Urinary bladder (tissue), 4 donors: ENCODE measurements at places on chromosomes 11 and 22. TPM values are rescaled to one million over a fixed set of nuclear protein-coding genes. Genes with fewer than 3 reads are reported as not detected.
A peak's percentile ranks its signal among the peaks of the same experiment; 100 is the strongest.

The SCGB1D2 gene
- total RNA-seq = not detected

The C11orf65 gene
- total RNA-seq = 1.4 TPM

The OR51F1 gene
- not detected for total RNA-seq

The IGLL1 gene
- total RNA-seq = not detected

The MARK2 gene
- 13.1 TPM for total RNA-seq

The LIF gene
- 4.8 TPM for total RNA-seq

The MRE11 gene
- total RNA-seq = 46.0 TPM

The APIP gene
- total RNA-seq = 36.6 TPM

The MMP11 gene
- 7.3 TPM for total RNA-seq

The RAB38 gene
- total RNA-seq = 17.7 TPM

DNA sequence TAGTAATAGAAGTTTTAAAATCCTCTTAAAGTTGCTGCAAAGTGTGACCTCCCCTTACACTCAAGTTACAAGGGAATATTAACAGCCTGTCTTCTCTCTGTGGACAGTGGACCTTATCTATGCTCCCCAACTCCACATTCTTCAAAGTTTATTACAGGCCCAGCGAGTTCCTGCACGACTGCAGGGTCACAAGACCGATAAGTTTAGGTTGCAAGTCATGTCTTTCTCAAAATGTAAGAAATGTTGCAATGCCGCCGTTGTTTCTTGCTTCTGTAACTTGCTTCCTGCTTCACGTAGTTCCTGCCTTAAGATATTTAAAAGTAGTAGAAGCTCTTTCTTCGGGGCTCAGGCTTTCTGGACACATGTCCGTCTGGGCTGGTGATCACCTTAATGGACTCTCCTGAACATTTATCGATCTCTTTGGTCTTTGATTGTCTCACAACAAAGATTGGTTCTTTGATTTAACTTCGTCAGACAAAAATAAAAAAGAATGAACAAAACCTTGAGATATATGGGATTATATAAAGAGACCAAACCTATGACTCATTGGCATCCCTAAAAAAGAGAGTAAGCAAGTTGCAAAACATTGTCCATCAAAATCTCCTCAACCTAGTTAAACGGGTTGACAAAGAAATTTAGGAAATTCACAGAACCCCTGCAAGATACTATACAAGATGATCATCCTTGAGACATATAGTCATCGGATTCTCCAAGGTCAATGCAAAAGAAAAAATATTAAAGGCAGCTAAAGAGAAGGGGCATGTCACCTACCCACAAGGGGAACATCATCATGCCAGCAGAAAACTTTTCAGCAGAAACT, 45.4 kb upstream of the GLYAT start:
- no peak for DNase-seq

- DNase-seq = no peak
These were observed 41.8 kb downstream of the TXN2 start for GRCh38 chr22:36439481-36440271.

GRCh38 chr22:46239261-46240048, 10.6 kb downstream of the CDPF1 start:
- DNase-seq = no peak

- peak; percentile 64 for DNase-seq
These were observed 72.8 kb downstream of the TP53I11 start for GRCh38 chr11:44877571-44878497.

DNA sequence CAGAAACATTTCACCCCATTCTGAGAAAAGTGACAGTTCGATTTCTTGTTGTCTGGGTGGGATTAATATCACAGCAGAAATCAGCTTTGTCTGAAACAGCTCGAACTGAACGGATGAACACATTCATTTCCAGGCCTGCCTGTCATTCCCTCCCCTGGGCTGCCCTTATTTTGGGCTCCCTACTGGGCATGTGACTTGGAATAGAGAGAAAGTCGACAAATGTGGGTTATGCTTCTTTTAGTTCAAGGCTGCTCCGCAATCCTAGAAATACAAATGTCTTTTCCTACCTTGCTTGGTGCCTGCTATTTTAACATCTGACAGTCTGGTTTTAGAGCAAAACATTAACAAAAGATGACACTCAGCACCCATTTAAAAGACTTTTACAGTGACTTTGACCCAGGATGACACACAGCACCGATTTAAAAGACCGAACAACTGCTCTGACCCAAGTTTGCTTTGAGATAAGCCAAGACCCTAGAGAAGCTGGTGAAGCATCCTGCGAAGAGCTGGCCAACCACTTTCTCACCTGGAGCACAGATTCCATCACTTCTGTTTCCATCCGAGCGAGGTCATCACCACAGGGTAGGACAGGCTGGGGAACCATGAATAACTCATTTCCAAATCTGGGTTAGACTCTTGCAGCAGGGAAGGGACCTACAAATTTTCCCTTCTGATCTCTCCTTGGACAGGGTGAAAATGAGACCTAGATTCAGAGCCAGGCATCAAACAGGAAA, 13.1 kb downstream of the CLMP start:
- no peak for DNase-seq

GRCh38 chr11:1532014-1532586, 40.0 kb downstream of the DUSP8 start:
- DNase-seq = no peak

DNA sequence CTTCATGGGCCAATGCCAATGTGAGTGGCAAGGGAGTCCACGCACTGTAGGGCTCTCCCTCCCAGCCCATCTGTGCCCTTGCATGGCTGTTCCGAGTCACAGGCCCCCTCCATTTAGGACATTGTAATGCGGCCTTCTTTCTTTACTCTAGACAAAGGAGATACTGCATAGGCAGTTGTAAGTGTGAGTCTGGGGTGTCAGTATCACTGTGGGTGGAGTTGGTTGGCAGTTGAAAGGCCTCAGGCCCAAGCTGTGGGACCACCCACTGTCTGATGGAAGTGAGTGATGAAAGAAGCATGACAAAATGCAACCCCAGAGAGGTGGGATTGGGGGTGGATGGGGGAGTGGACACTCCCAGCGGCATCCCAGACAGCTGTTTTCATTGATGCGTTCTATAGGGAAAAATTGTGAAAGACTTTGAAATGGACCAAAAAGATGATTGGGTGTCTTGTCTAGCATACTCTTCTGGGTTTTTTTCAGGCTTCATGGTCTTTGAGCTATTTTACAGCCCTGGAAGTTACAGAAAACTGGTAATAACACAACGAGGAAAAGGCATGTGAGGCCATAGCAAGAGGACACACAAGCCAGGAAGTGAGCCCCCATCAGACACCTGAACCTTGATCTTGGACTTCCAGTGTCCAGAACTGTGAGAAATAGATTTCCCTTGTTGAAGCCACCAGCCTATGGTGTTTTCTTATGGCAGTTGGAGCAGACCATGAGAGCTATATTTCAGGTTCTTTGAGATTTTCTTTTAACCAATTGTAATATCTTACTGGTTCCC, 114.6 kb downstream of the NECTIN1 start:
- no peak for DNase-seq

GRCh38 chr11:90343673-90344072, 120.8 kb upstream of the CHORDC1 start:
- DNase-seq = no peak

- no peak for DNase-seq
These were observed 7.5 kb upstream of the B3GNT6 start for GRCh38 chr11:77026743-77027142.

DNA sequence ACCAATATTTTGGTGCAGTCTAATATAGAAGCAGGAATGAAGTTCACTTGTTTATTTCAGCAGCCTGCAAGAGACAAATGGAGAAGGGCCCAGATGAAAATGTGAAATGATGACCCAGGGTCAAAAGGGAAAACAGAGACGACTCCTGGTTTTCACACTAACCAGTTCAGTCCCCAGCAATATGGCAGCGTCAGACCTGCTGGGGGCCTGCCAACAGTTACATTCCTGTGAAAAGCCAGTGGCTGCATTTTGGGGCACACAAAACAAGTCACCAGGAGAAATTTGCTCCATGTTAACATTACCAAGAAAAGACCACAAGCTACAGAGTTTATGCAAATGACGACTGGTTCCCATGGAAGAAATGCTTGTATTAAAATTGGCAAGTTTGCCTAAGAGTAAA, 80.2 kb downstream of the CCDC34 start:
- no peak for DNase-seq

GRCh38 chr11:122656073-122656630, 630 bp downstream of the UBASH3B start:
- DNase-seq = peak; percentile 28

DNA sequence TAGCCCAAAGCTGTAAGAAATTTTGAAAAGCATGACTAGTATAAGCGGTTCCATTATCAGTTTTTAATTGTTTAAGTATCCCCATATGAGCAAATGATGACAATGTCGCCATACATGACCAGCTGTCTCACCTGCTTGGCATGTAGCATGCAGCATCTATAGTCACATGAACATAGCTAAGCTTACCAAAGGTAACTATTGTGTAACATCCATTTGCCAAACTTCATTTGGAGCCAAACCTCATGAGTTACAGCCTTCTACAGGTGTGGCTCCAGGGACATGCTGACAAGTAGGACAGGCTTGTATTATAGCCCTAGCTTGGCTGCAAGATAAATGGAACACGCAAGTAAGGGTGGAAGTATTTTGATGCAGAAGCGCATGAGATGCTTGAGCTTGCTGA, 30.4 kb downstream of the OR10A6 start:
- DNase-seq = no peak

DNA sequence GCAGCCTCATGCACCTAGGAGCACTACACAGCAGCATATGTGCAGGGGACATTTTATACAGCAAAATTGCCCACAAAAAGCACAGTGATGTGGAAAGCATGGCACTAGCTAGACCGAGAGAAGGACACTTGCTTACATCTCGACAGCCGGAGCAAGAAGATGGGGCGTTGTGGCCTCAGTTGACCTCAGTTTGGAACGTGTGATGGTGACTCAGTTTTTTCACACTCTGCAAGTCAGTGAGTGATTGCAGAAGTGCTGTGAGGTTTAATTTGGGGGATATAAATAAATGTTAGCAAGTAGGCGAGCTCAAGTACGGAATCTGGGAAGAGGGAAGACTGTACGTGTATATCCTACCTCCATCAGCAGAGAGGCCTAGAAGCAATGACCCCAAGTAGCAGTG, 23.3 kb downstream of the LRP5 start:
- DNase-seq = no peak

GRCh38 chr11:23653071-23653675, 792.9 kb upstream of the CCDC179 start:
- no peak for DNase-seq

DNA sequence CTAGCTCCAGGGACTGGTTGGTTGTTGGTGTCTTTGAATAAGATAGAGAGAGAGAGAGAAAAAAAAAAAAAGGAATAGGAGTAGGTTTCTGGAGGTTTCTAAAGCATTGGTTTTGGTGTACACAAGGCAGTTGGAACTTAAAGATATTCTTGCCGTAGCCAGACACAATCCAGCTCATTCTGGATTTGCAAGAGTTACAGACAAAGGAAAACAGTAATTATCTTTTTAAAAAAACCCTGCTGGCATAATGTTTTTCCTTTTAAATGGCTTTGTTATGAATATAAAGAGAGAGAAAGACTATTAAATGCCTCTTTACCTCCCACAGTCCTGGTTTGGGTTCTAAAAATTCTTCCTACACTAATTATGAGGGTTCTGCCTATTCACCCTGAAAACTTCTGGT, 120.4 kb upstream of the RAG2 start:
- no peak for DNase-seq

- no peak for DNase-seq
These were observed 16.7 kb upstream of the SYT12 start for GRCh38 chr11:67006029-67006884.

- DNase-seq = no peak
These were observed 30.0 kb upstream of the RAB39A start for GRCh38 chr11:107898270-107898669.

DNA sequence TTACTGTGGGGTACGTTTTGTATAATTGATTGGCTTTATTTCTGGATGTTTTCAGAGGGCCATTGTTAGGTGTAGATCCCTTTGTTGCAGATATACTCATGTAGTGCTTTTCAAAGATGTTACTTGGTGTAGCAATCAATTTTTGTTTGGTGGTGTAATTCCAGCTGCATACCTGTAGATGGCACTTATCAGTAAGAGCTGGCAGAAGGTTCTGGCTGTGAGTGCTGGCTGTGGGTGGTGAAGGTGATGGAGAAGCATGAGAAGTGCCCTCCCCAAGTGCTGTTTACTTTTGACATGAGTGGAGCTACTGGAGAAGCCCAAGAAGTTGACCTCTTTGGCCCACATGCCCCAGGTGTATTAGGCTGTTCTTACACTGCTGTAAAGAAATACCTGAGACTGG, 1074.9 kb downstream of the FAM181B start:
- no peak for DNase-seq
